ENCODE measurements at places on chromosomes 13 and 19.

GRCh38 chr13:110062077-110062776, 244.7 kb downstream of the COL4A1 start:
- DNase-seq: no peak

DNA sequence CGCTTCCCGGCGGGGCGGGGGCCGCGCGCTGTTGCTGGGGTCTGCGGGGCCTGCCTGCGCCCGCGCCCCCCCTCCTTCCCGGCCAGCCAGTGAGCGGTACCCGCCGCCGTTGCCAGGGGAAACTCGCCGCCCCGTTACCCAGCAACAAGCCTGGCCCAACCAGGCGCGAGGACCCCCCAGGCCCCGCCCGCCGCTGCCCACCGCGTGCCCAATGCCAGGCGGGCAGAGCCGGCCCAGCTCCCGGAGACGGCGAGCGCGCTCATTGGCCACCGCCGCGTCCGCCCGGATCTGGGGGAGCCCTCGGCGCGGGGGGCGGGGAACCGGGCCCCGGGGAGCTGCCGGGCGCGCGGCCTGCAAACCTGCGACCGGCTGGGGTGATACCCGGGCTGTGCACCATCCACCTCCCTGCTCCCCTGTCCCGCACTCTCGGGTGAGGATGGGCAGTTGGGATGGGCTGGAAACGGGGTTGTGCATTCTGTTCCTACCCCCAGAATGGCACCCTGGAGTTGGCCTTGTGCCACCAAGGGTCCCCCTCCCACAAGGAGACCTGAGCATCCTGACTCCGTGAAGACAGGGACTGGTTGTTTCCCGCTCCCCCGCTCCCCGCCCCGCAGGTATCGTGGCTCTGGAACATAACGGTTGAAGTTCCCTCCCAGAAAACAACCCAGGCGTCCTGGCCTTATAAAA, 8.8 kb upstream of the BBC3 start:
- no peak for DNase-seq

- DNase-seq: no peak
Observed at GRCh38 chr13:112680741-112681360, 9.0 kb upstream of the ATP11A start.

GRCh38 chr13:43107780-43108179, 84.4 kb downstream of the DNAJC15 start:
- no peak for DNase-seq

- DNase-seq: no peak
Observed at GRCh38 chr19:17471410-17472125, 1.2 kb downstream of the SLC27A1 start.

- DNase-seq: no peak
Observed at GRCh38 chr19:33722456-33723239, 74.0 kb upstream of the KCTD15 start.

DNA sequence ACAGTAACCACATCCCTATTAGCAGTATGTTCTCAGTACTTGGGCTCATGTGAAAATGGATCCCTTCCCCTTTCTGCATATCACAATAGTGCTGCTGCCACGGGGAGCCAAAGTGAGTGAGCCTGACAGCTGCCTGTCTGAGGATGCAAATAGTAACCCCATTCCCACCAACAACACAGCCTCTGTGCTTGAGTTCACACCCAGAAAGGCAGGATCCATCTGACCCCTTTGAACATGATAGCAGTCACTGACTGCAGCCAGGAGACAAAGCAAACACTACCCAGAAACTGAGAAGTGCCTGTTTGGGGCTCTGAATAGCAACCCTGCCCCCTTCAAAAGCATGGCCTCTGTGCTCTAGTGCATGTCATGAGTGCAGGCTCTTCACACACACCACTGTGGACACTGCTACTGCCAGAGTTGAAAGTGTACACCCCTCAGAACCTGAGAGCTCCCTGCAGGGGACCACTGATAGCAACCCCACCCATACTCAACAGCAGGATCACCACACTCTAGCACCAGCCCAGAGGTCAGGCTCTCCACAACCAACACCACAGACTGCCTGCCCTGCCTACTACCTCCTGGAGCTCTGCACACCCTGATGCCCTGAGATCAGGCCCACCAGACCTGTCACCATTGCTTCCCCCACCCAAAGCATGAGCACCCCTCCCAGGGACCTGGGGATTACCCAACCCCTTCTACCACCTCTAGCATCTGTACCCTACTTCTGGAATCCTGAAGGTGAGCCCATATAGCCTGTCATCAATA, 1563.5 kb upstream of the PRR20A start:
- DNase-seq: peak; percentile 34

DNA sequence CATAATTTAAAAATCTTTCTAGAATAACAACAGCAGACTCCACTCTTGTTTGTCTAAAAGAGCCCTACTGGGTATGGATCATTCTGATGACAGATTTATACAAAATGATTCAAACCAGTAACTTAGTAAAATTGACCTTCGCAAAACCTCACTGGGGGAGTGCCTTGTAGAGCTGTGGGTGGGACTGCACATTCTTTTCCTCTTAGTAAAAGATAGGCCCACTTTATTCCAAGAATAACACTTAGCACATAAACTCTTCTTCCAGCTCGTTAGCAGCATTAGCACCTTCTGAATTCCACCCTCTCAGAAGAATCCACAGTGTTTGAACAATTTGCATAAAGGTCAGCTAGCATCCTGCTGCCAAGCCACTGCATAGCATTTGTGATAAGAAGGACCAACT, 106.8 kb downstream of the STOML3 start:
- peak; percentile 17 for DNase-seq

DNA sequence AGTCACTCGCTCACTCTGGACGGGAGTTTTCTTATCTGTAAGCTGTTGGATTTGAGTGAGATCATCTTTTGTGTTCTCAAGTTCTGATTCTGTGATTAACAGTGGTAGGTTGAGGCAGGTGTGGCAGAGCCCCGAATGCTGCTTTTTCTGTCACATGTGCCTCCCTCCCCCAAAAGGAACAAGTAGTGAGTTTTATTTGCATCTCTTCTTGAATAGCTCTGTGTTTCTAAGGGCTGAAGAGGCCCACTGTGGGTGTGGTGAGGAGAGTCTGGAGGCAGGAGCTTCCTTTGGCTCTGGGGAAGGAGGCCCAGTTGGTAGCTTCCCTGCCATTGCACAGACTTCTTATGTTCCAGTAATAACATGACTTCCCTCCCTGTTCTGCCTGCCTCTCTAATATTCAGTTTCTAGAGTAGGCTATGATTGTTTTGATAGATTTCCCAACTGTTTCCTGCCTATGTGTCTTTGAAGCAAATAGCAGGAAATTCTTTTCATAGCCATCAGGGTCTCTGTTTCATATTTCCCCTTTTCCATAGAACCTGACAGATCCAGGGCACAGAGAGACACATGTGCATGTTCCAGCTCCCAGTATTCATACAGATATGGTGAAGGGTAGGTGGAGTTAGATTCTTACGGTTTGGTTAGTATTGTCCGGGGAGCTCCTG, 23.9 kb upstream of the CXCL17 start:
- DNase-seq: peak; percentile 21

DNA sequence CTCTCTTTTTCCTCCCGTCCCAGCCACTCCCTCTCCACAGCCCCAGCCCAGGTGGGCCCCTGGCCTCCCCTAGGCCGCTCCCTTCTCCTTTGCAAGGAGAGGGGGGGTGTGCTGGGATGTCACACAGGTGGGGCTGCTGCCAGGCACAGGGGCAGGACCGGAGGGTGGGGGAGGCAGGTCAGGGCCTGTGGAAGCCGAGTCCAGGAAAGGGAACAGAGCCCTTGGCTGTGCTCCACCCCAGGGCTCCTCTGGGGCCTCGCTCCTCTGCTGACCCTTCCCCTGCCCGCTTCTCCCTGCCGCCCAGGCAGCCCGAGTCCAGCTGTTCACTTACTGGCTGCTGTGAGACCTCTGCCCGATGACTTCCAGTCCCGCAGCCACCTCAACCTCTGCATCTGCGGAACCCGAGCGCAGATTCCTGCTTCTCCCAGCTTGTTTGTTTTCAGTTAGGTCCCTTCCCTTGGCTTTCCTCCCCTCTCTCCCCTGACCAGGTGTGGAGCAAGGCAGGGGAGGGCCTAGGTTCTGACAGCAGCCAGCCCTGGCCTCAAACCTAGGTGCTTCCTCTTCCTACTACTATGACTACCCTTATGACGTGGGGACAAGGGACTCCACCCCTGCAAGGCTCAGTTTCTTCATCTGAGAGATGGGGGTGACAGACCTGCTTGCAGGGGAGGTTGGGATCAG, 850 bp upstream of the KLK11 start:
- DNase-seq: no peak

- DNase-seq: no peak
Observed at GRCh38 chr19:33199441-33200265, 5.5 kb downstream of the LRP3 start.

GRCh38 chr13:110319774-110320509, 12.9 kb downstream of the COL4A2 start:
- no peak for DNase-seq

DNA sequence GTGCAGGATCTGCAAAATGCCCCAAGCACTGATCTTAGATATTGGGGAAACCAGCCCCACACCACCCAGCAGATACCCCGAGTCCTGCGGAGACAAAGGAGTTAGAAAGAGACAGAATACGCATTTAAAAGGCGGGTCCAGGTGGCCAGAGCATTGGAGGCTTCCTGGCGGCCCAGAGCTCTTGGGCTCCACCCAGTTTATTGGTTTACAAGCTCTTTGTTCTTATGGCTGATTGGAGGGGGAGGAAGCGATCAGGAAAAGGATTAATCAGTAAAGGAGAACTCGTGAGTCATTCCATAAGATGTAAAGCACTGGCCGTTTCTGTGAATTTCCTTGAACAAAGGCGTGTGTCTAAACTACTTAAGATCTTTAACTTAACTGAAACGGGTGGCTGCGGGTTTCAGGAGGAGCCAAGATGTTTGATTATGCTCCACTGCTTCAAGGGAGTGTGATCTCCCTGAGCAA, 926 bp downstream of the ZNF587 start:
- no peak for DNase-seq

DNA sequence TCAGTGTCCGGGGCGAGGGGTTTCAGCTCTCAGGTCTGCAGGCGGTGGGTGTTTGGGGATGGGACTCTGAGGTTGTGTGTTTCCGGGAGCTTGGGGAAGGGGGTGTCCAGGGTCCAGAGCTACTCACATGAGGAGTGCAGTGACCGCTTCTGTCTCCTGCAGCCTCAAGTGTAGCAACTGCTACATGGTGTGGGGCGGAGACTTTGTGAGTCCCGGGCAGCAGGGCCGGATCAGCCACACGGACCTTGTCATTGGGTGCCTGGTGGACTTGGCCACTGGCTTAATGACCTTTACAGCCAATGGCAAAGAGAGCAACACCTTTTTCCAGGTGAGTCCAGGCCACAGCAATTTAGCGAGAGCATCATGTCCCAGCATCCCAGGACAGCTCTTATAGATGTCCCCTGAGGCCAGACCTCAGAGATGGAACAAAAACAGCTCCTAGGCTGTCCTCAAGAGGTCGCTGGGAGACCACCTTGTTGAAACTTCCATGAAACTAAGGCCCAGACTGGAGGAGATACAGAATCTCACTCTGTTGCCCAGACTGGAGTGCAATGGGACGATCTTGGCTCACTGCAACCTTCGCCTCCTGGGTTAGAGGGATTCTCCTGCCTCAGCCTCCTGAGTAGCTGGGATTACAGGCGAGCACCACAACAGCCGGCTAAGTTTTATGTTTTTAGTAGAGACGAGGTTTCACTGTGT, 44.9 kb downstream of the RYR1 start:
- peak; percentile 36 for DNase-seq

DNA sequence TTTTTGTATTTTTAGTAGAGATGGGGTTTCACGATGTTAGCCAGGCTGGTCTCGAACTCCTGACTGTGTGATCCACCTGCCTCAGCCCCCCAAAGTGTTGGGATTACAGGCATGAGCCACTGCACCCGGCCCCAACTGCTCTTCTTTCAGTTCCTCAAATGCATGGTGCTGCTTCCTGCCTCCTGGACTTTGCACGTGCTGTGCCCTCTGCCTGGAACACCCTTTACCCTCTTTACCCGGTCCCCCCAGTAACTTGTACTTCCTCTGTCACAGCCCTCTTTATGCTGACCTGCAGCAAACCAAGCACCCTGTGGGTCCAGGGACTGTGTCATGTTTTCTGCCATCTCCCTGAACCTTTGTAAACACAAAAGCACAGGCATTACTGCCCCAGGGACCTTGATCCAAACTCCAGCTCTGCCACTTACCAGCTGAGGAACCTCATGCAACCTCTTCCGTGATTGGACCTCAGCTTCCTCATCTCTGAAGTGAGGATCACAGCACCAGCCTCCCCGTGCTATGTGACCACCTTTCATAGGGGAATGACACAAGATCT, 3.8 kb downstream of the BLVRB start:
- DNase-seq: no peak

DNA sequence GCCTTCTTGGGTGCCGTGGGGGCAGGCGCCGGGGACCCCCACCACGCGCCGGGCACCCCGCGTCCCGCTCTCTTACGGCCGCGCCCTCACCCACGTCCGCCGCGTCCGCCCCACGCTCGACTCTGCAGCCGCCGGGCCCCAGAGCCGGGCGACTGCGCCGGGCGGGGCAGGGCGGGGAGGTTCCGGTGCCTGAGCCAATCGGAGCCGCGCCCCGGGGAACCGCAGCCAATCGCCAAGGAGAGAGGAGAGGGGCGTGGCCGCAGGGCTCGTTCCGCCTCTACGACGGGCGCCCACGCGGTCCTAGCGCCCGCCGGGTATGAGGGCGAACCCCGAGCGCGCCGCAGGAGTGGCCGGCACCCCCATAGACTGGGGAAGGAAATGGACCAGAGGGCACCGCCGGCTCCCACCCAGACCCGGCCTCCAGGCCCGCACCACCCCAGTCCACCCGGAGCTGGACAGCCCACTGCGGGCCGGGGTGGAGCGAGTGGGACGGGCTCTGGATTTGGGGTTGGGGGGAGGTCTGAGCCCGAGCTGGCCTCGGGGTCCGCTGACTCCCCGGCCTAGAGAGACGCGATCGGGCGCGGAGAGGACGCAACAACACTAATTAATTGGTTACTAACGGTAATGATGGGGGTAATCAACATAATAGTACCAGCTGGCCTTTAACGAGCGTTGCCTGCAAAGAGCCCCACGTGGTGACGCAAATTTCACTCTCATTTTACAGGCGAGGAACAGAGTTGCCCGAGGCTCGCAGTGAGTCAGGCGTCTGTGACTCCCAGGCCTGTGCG, at the start of gene MFSD12:
Gene MFSD12 (minus strand): TSS at position 126 of the 788 bp plus-strand sequence. CDS start 183 bp downstream, outside the sequence.
- DNase-seq: peak; percentile 70

- DNase-seq: no peak
Observed at GRCh38 chr19:56991912-56992311, 127.9 kb upstream of the USP29 start.

GRCh38 chr19:56917529-56917928, 77.0 kb upstream of the PEG3 start:
- DNase-seq: no peak

DNA sequence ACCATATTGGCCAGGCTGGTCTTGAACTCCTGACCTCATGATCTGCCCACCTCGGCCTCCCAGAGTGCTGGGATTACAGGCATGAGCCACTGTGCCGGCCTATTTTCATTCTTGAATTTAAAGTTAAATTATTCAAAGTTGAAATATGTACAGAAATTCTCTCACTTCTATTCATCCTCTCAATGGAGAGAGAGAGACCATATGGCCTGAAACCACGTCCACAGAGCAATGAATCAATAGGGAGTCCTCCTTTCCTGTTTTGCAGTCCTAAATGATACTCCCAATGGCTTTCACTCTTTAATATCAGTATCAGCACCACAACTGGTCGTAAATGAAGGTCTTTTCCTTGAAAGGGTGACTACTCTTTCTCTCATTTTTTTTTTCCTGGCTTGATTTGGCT, 30.5 kb upstream of the KCTD4 start:
- no peak for DNase-seq

- DNase-seq: no peak
Observed at GRCh38 chr19:46760363-46760762, 14.1 kb upstream of the STRN4 start.

GRCh38 chr19:5127717-5128116, 158.8 kb downstream of the KDM4B start:
- DNase-seq: no peak

All from NCI-H526 treated with DMSO at 0.1 percent for 48 hours (cell line).